ENCODE measurements at places on chromosomes 3 and 15. TPM values are rescaled to one million over a fixed set of nuclear protein-coding genes. Genes with fewer than 3 reads are reported as not detected.

GRCh38 chr3:32595323-32595722 lies 24.7 kb upstream of the DYNC1LI1 start:
- DNase-seq, result no peak

GRCh38 chr3:109683746-109684145 lies 346.4 kb upstream of the DPPA4 start:
- no peak for DNase-seq

- no peak for DNase-seq
Measured at GRCh38 chr3:157807280-157807679, 298.9 kb downstream of the SHOX2 start.

GRCh38 chr15:36831125-36831903 lies 251.9 kb downstream of the CDIN1 start:
- no peak for DNase-seq

- DNase-seq, result no peak
Measured at GRCh38 chr15:38482572-38482971, 28.6 kb downstream of the FAM98B start.

Gene GOLGA6A
- not detected for polyA plus RNA-seq

Gene RASGRF1
- 4.2 TPM for polyA plus RNA-seq
